ENCODE measurements at places on chromosomes 11 and 22. TPM values are rescaled to one million over a fixed set of nuclear protein-coding genes. Genes with fewer than 3 reads are reported as not detected.
A peak's percentile ranks its signal among the peaks of the same experiment; 100 is the strongest.

- no peak for DNase-seq
These were observed 3.1 kb upstream of the COMMD9 start for GRCh38 chr11:36292311-36292722.

- peak; percentile 39 for DNase-seq
These were observed 37.2 kb upstream of the ACER3 start for GRCh38 chr11:76823481-76824028.

DNA sequence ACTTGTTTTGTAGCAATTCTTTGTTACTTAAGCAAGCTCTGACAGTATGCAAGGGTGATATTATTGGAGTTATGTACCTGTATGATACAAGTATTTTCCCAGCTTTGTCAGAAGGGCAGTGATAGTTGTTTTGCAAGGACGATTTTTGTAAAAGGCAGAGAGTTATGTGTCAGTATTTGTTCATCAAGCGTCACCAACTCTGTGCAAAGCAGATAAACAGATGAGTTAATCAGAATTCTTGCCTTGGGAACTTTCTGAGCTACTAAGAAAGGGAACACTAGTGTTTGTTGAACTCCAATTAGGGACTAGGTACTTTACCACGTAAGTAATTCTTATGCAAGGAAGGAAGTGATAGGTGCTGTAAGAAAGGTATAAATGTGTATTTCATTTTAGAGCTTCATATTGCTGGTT, 1.4 kb downstream of the USP47 start:
- DNase-seq: no peak

- DNase-seq: no peak
These were observed 8.4 kb downstream of the TRIOBP start for GRCh38 chr22:37705205-37705604.

Gene ZC3H12C
- total RNA-seq: 11.8 TPM

Gene RIBC2
- total RNA-seq: 5.1 TPM

Gene TRIM49
- total RNA-seq: not detected
